ENCODE measurements at places on chromosomes 2 and 18.

- no peak for DNase-seq
Measured at GRCh38 chr18:3816610-3817363, 366.8 kb downstream of the TGIF1 start.

DNA sequence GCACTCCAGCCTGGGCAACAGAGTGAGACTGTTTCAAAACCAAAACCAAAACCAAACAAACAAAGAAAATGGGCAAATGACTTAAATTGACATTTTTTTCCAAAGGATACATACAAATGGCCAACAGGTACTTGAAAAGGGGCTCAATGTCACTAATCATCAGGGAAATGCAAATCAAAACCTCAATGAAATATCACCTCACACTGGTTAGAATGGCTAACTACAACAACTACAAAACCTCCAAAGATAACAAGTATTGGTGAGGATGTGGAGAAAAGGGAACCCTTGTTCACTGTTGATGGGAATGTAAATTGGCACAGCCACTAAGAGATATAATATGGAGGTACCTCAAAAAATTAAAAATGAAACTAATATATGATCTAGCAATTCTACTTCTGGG, 213.2 kb upstream of the HS6ST1 start:
- DNase-seq, result no peak

- DNase-seq, result no peak
Measured at GRCh38 chr2:143142598-143142997, 13.4 kb downstream of the ARHGAP15 start.

DNA sequence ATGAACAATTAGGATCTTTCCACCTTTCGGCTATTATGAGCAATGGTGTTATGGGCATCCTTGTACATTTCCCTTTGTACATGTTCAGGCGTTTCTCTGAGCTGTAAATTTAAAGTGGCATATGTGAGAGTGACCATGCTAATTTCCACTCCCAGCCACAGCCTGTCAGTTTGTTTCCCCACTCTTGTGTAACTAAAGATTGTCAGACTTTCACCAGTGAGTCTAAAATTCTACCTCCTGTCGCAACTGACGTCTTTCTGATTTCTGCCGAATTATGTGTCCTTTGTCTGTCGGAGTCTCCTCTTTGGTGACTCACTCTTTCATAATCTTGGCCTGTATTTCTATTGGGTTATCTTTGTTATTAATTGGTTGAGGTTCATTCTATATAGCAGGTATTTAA, 50.7 kb downstream of the TRAPPC12 start:
- no peak for DNase-seq

DNA sequence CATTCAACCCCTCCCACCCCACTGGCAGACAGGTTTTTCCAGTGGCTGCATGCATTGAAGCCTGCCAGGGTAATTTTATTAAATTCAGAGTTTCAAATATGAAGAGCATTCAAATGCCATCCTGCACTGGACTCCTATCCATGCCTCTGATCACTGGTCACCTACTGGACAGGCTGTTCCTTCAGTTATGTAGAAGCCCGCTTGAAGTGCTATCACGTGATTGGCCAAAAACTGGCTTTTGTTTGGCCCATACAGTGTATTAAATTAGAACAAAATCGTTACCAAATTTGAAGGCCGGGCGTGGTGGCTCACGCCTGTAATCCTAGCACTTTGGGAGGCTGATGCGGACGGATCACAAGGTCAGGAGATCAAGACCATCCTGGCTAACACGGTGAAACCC, 464.1 kb downstream of the TSN start:
- DNase-seq, result no peak

DNA sequence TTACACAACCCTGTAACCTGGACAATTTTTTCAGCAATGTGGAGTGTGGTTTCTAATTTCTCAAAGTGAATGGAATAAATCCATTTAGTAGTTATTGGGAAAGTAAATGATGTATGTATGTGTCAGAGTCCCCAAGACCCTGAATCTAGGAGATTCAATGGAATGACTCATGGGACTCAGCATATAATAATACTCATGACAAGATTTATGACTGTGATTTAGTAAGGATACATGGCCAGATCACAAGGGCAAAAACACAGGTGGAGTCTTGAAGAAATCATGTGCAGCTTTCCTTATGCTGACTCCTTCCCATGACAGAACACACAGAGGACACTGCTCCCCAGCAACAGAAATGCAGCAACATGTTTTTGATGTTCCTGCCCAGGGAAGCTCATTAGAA, 1877.7 kb upstream of the LRRTM1 start:
- DNase-seq, result no peak
